ENCODE measurements at places on chromosomes 1 and 21.

GRCh38 chr1:193514397-193514796 lies 328.0 kb upstream of the B3GALT2 start:
- DNase-seq, result no peak

DNA sequence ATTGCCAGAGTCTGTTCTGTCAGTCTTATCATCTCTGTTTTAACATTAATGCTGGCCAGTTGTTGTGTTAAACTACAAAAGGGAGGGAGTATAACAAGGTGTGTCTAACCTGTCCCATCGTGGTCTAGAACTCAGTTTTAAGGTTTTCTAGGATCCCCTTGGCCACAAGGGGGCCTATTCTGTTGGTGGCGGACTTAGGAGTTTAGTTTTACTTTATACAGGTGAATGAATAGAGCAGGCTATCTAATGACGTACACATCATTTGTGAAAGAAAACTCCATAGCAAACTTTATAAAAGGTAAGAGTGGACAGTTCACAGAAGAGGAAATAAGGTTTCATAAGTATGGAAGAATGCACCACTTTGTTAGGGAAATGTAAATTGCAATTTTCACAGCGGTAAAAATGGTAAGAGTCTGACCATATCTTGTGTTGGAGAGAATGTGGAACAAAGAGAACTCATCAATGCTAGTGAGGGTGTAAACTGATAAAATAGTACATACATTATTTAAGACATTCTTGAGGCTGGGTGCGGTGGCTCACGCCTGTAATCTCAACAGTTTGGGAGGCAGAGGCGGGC lies 2.5 kb upstream of the ATF6 start:
- peak; percentile 37 for DNase-seq

DNA sequence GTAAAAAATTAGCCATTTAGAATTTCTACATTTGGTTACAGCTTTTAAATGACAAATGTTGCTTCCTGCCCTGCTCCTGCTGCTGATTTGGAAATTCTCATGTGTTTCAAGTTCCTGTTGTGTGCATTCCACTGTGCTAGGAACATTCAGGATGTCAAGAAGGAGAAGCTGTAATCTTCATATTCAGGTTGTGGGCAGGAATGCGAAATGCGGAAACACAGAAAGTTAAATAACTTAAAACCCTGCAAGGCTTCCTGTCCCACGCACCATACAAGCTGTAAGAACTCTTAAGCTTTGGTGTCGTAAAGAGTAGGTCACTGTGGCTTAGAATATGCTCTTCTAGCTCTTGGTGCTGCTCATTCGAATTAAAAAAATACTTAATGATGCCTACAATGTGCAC lies 52.6 kb downstream of the S100B start:
- DNase-seq, result no peak

- peak; percentile 22 for DNase-seq
These were observed 51.1 kb downstream of the ZNF326 start for GRCh38 chr1:90045853-90046563.

DNA sequence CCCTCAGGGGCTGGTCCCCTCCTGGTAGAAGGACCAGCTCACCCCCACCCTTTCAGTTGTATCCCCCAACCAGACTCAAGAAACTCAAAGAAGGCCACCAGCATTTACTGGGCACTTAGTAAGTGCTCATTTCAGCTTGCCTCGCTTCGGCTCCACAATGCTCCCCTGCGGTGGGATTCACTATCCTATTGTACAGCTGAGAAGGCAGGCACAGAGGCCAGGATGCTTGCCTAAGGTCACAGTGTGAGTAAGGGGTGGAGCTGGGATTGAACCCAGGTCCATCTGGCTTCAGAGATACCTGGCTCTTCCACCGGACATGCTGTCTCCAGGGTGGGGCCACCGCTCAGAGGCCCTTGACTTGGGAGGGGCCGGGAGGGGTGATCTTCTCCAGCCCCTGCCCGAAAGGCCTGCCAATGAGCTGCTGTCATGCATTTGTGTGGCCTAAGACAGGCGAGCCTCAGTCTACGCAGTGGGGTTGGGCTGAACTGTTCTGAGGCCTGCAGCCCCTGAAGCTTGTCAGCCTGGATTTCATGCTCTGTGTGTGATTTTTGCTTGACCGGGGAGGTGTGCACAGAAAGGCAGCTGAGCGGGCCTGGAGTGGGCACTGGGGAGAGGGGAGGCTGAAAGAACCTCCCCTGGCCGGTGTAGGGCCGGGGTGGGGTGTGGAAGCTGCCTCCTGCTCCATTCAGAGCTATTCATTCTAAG lies 48.1 kb downstream of the DMRTB1 start:
- no peak for DNase-seq

GRCh38 chr1:220483700-220484099 lies 44.2 kb upstream of the MARK1 start:
- DNase-seq, result no peak

DNA sequence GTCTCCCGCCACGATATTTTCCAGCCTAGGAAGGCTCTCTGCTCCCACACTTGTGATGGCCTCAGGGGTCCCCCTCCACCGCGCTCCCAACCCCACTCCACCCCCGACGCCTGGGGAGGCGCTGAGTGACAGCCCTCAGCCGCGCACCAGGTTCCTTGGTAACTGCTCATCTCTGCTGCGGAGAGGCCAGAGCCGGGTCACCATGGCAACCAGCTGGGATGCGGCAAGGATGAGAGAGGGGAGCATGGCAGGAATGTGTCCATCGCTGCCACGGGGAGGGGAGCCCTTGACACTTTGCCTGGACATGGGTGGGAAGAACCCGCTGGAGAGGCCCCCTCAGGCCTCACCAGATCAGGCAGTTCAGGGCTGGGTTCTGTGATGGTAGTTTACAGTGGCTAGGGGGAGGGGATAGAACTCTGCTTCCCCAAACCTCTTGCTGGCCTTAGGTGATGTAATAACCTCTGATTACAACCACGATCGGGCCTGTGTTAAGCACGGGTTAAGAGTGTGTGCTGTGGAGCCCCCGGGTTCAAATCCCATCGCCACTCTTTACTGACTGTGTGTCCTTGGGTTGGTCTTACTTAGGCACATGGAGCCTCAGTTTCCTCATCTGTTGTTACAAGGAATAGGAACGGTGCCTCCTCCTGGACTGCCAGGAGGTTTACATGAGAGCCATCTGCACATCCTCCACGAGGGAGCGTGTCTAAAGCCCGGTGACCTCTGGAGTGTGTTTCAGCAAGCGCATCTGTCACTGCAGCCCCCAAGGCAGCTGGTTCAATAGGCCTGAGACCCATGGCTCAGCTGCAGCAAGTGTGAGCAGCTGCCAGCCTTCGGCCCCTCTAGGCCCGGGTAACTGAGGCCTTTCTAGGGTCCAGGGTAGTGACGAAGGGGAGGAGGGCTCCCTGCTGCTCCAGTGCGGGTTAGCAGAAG lies 6.3 kb downstream of the KIF17 start:
- no peak for DNase-seq

DNA sequence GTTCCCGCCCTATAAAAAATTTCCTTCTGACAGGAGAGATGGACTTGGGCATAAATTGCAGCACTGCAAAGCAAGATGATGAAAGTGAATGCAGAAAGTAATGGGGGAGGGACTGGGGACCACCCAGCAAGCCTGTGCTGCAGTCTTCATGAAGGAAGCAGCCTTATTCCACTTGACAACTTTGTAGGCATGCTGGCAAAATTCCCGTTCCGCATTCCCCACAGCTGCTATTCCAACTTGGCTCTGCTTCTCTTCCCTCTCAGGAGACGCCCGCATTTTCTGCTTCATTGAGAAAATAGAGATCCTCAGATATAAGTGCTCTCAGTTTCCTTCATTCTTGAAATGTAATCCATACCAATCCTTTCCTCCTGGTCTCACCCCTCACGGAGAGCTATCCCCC lies 2.4 kb downstream of the HMGB4 start:
- DNase-seq, result no peak

- no peak for DNase-seq
These were observed 40.6 kb upstream of the MARK1 start for GRCh38 chr1:220487297-220487820.

GRCh38 chr1:52676249-52676903 lies 21.8 kb downstream of the COA7 start:
- no peak for DNase-seq

DNA sequence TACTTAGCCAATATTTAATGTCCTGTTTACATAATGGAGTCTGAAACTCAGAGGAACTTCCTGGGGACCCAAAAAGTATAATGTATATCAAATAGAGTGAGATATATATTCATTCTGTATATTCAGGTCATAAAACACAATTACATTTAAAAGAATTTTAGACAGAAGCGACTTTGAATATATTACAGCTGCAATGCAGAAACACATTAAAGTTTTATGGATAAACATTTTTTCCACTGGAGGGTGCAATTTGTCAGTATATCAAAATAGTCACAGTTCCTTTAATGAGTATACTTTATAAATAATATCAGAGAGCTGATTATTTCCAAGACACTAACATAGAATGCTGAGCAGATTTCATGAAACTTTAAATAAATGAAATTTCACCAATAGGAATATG lies 43.9 kb upstream of the CRB1 start:
- DNase-seq, result peak; percentile 34

DNA sequence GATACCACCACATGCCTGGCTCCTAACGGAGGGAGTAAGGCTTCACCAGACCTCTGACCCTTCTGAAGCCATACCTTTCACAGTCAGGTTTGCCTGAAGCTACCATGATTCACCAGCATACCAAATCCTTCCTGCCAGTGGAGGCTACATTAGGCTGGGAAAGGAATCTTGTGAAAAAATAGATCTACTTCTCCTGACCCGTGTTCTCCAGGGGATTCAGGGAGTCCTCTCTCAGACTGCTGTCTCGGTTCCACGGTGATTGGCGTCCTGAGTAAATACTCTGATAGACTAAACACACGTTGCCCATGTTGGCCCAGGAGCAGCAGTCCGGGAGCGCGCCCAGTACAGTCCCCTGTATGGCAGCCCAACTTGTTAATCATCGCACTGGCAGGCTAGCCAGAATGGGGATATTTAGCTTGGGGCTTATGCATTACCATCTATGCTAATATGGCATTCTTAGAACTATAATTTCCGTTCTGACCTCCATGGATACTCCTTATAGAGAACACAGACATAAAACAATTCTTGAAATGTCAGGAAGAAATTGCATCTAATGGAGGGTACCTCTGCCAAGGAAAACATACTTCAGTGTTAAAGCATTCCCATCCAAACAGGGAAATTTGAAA lies 173.2 kb downstream of the ROR1 start:
- no peak for DNase-seq

GRCh38 chr1:112695276-112695675 lies 11.7 kb downstream of the RHOC start:
- no peak for DNase-seq

GRCh38 chr21:41825216-41825615 lies 53.9 kb downstream of the PRDM15 start:
- DNase-seq, result no peak

- DNase-seq, result no peak
These were observed 381.2 kb upstream of the DUSP10 start for GRCh38 chr1:222123111-222123510.

GRCh38 chr21:36890086-36890485 lies 76.4 kb downstream of the HLCS start:
- no peak for DNase-seq

GRCh38 chr1:102174259-102174863 lies 177.6 kb upstream of the OLFM3 start:
- DNase-seq, result peak; percentile 4

DNA sequence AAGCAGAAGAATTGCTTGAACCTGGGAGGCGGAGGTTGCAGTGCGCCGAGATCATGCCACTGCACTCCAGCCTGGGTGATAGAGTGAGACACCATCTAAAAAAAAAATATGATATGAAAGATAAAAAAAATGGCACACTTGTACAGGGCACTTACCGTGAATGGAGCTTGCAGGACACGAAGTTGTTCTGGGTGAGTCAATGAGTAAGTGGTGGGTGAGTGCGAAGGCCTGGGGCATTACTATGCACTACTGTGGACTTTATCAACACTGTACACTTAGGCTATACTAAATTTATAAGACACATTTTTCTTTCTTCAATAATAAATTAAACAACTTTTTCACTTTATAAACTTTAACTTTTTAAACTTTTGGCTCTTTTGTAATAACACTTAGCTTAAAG lies 37.0 kb downstream of the TNFRSF8 start:
- no peak for DNase-seq

DNA sequence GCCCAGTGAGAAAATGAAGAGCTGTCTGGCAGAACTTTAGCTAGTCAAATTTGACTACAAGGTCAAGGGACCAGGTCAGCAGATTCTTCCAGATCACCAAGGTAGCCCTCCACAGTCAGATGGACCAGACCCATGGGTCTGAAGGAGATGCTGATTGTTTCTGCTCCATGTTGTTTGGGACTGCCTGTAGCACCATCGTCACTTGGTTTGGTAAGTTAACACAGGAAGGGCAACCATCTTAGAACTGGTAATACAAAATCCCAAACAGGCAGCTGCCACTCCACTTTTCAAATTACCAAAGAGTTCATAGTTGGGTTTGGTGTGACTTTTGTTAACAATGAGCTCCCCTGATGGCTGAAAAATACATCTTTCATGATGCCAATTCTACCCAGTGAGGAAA lies 9.0 kb downstream of the ITPKB start:
- no peak for DNase-seq

DNA sequence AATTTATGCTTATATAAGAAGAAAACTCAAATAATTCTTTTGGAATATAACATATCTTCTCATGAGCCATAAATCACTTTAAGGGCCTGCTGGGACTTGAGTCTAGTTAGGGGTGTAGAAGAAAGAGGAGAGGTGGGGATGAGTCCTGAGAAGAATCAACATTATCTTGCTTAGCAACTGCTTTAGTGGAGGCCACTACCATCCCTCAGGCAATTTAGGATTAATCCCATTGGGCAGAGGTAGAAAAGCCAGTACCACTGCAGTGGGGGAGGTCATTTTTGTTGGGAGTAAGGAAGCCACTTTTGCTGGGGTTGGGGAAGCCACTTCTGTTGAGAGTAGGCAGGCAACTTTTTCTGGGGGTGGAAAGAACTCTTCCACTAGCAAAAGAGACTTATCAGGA lies 47.7 kb downstream of the SLC2A1 start:
- no peak for DNase-seq

Measured in ACHN (cell line).